ENCODE measurements at places on chromosomes 7 and 10. TPM values are rescaled to one million over a fixed set of nuclear protein-coding genes. Genes with fewer than 3 reads are reported as not detected.

The CNPY1 gene
- not detected for total RNA-seq

The HOXA13 gene
- total RNA-seq, result not detected

The SLC13A4 gene
- not detected for total RNA-seq

The ADCK2 gene
- total RNA-seq, result 2.7 TPM

The FAM204A gene
- total RNA-seq, result 26.3 TPM

The EPO gene
- total RNA-seq, result not detected
